GM04504 (cell line): ENCODE measurements at places on chromosomes 1 and 21.

- DNase-seq: peak; percentile 65
Observed at GRCh38 chr21:27306791-27307775, 340.2 kb upstream of the ADAMTS5 start.

- DNase-seq: no peak
Observed at GRCh38 chr1:36591278-36591677, 108.6 kb upstream of the CSF3R start.

GRCh38 chr1:112389689-112390088, 6.3 kb upstream of the CTTNBP2NL start:
- DNase-seq: no peak

DNA sequence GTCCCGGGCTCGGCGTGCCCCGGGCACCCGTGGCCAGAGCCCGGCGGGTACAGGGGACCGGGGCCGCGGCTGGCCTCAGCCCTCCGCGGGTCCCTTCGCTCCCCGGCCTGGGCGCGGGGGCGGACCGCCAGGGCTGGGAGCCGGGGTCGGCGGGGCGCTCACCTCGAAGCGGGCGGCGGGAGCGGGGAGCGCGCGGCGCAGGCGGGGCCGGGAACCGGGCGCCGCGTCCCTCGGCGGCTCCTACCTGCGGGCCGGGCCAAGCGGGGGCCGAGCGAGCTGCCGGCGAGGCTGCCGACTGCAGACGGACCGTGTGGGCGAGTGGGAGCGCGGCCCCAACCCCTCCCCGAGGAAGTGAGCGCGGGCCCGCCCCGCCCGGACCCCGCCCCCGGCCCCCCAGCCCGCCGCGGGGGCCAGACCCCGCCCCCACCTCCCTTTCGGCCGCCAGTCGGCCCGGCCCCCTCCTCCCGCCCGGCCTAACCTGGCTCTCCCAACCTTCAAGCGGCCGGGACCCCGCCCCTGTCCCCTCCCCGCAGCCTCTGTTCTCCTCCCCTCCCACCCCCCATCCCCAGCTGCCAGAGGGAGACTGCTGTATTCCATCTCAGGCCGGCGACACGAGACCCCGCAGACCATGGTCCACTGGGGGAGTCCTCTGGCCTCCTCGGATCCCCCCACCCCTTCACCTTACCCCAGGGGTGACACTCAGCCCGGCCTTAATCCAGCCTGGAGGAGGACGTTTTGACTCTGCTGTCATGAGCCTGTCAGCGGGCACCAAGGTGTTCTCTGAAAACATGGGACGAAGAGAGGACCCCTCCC, at the start of gene FHL3:
Gene FHL3, minus strand, starts transcription at position 320 of the 813 bp plus-strand sequence. CDS start 6,102 bp downstream, outside the sequence.
- no peak for DNase-seq
